Fibroblast of skin of scalp (primary cell): ENCODE measurements at places on chromosomes 4 and X.

GRCh38 chr4:157502656-157503055 lies 282.1 kb downstream of the GRIA2 start:
- no peak for DNase-seq

DNA sequence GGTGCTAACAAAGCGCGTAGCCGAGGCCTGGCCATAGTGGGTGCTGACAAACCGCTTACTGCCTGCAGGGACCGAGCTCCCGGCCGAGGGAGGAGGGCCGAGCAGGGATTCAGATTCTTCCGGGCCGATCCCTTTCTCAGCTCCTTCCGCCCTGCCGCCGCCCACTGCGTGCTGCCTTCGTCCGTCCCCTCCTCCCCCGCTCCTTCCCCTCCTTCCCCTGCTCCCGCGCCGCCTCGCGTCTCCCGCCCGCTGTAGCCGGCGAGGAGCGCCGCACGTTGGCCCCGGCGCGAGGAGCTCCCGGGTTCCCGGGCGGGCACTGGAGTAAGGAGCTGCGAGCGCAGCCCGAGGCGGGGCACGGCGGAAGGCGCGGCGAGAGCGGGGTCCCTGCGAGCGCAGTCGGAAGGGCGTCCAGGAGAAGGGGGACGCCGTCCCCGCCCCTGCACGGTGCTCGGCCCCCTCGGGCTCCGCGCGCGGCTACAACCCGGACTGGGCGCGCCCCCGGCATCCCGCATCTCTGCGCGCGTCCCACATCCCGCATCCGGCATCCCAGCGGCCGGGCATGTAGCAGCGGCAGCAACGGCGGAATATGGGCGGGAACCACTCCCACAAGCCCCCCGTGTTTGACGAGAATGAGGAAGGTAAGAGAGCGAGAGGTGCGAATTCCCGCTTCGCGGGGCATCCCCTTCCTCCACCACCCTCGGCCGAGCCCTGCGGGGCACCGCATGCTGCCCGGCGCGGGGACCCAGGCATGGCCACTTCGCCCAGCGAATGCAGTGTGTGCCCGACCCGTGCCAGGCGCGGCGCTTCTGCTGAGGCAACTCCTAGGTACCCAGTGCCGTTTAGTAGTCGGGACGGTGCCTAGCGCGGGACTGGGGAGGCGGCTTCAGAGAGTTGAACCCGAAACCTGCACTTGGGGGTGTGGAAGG lies at the start of gene STK32B:
Gene STK32B, plus strand, starts transcription at position 203 of the 926 bp plus-strand sequence.
- DNase-seq, result peak; percentile 88

GRCh38 chrX:136546371-136546781 lies 14.4 kb downstream of the VGLL1 start:
- no peak for DNase-seq

GRCh38 chr4:14299166-14299565 lies 671.6 kb upstream of the BOD1L1 start:
- DNase-seq, result no peak

DNA sequence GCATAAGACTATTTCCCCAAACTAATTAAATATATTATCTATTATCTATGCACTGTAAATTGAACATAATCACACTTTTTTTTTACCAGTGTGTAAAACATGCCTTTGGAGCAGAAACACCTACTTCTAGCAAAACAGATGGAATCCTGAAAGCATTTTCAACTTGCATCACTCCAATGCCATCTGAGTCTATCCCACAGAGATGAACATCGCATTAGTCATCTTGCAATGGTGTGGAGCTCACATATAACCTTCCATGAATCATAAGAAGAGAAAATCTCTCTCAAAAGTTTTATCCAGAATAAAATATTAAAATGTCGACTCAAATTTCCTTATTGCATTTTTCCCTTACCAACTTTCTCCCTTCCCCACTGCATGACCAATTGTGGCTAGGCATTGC lies 406.7 kb upstream of the ACTRT1 start:
- peak; percentile 81 for DNase-seq

DNA sequence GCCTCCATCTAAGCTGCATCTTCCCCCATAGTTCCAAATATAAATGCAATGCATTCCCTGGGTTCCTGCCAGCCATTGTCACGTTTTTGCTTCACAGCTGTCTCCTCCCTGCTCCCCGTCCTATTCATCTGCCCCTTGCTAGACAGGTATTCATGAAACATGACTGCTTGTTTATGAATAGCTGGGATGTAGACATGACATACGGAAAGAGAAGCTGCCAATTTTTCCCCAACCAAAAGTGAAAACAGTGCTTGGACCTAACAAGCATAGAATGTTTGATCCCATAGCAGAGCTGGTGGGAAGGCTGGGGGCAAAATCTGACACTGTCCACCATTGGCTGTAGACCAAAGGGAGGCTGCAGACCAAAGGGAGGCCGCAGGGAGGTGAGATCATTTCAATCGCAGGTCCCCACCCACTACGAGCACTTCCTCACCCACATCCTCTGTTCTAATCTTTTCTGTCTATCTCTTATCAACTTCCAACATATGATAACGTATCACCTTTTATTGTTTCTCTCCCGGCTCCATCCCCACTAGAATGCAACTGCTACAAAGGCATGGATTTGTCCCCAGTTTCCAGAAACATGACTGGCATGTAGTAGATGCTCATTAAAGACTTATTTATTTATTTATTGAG lies 8.5 kb upstream of the GYG2 start:
- no peak for DNase-seq

- peak; percentile 79 for DNase-seq
These were observed 167.2 kb downstream of the NPNT start for GRCh38 chr4:106062452-106062875.
